Activated T-cell treated with anti-CD3 and anti-CD28 coated beads for 48 hours (primary cell): ENCODE measurements at places on chromosomes 6 and 20.

DNA sequence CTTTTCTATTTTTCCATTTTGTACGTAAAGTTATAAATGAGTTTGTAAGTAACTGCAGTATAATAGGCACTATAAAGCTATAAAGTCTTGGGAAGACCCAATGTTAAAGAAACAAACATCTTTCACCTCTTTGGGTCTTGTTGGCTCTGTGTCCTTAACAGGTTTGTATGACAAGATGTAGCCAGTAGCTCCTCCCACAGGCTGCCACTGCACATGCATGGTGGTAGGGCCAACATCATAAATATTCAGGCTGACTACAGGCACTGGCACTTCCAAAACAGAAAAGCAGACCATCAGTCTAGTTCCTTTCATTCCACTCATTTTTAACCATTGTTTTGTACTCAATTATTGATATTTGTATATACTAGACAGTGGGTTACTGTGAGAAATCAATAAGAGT, 59.9 kb downstream of the COL12A1 start:
- DNase-seq = no peak

- DNase-seq = no peak
Observed at GRCh38 chr6:84228198-84228543, 728 bp upstream of the CEP162 start.

- DNase-seq = no peak
Observed at GRCh38 chr6:169824848-169825557, 73.6 kb downstream of the ERMARD start.

DNA sequence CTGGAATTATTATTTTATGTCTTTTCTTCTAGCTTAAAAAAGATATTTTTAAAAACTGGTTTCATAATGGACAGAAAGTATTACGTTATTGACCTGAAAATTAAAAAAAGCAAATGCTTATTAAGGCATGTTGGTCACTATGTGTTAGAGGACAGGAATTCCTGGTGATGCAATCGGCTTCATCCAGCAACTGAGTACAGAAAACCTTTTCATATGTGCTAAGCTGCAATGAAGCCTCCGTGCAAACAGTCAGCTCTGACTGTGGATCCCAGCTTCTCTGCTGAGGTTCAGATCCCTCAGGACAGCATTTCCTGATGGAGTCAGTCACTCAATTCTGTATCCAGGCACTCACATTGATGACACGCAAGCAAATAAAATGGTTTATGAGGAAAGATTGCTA, 22.7 kb upstream of the BMP2 start:
- no peak for DNase-seq

DNA sequence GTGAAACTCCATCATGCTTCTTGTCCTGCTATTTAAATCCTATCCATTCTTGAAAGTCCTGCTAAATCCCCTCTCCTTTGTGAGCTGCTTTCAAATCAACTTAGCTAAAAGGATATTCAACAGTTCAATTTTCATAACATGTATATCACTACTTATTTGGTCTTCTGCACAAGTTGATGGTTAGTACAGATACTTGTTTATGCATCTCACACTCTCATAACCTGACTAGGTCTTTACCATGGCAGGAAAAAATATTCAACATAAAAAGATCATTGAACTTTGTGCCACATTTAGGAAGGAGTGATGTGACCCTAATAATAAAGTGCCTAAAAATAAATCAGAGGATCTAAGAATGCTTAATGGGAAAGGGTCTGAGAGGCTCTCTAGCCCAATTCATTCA, 148.2 kb downstream of the RALGAPA2 start:
- DNase-seq = no peak

- no peak for DNase-seq
Observed at GRCh38 chr20:48795732-48796131, 32.1 kb downstream of the PREX1 start.

GRCh38 chr6:80543151-80543550, 436.7 kb downstream of the BCKDHB start:
- DNase-seq = no peak

GRCh38 chr20:8969146-8969583, 99.7 kb upstream of the PLCB4 start:
- no peak for DNase-seq

- no peak for DNase-seq
Observed at GRCh38 chr6:83792846-83793245, 60.3 kb upstream of the RIPPLY2 start.

DNA sequence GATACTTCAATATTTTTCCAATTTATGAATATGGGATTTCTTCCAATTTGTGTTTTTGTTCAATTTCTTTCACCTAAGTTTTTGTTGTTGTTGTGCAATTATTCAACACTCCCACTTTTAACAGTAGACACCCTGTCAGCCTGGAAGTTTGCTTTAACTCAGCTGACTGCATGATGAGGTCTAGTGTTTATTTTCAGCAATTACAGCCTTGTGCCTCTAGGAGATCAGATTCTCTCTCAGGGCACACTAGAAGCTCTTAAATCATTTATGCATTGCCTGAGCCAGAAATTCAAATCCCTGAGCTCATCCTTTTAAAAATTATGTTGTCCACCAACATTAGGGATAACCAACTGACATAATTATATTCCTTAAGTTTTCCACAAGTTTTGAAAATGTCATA, 85.7 kb downstream of the MRAP2 start:
- no peak for DNase-seq

DNA sequence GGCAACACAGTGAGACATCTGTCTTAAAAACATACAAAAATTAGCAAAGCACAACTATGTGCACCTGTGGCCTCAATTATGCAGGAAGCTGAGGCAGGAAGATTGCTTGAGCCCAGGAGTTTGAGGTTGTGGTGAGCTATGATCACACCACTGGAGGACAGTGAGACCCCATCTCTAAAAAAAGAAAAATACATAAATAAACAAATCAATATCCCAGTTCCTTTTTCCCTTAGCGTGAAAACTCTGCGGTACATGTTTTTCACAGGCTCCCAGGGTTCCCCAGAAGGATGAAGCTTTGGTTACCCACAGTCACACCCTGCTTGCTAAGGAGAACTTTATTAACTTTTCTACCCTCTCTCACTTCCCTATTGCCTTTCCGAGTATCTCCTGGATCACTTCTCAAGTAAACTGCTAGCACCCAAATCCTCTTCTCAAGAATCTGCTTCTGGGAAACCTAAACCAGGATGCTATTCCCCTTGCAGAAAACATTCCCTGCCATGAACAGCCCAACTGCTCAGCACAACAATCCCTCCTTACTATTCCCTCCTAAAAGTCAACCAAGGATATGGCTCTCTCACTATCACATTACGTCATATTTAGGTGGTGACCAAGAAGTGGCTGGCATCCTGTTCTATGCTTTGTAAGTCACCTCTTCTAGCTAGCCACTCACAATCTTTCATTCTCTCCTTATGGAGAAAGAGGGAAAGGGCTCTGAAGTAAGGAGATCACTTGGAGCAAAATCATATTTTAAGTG, 122.4 kb downstream of the IPCEF1 start:
- no peak for DNase-seq

DNA sequence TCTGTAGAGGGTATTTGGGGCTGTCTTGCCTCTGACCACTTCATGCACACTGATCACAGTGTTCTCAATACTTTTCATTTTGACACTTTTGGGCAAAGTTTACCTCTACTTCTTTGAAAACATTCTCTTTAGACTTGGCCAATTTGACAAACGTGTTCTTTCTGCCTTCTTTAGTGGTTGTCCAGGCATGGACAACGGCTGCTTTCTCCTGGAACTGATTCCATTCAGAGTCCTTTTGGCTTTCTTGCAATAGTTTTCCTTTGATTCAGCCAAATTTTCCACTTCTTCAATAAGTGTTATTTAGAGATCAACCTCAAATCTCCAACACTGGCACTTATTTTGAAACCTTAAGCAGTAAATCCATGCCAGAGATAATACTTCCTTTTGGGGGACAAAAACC, 6.7 kb upstream of the CST9 start:
- DNase-seq = no peak

DNA sequence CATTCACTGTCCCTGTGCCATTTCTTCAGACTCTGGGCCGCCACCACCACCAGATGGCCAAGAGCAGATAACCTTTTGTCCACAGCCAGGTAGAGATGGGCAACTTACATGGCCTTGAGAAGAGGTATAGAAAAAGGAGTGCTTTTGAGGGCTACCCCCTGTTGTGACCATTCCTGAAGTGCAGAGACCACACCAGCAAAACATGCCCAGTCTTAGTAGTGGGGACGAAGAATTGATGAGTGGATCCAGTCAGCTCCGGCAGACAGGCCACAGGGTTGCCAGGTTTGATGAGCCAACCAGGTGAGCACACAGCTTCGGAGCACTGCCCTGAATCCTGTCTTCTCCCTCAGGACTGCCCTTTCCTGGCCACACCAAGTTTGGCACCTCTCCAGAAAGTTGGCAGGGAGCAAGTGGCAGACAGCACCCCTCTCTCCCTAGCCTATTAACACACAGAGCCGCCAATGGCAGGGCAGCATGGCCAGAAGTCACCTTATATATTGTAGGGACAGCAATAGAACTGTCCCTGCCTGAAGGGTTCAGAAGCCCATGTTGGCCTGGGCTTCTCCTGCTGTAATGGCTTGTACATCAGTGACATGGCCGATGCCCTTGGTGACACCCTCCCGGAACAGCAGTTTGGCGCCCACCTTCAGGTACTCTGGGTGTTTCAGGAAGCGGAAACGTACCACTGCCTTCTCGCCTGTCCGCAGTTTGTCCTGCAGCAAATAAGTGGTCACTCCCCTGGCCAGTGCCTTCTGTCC, 7.8 kb downstream of the GTPBP2 start:
- DNase-seq = no peak

DNA sequence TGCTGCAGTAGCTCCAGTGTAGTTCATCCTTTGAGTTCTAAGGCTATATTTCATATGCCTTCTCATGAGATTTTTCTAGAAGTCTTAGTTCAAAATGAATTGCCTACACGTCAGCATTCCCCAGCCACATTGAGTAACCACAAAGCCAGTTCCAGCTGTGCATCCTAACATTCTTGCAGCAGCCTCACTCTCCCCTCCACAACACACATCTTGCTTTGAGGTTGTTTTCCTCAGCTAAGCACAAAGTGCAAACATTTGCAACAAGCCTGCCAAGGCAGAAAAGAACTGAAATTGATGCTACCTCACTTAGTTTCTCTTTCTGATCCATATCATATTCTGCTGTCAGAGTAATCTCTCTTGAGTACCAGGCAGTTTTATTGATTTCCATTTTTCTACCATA, 160.7 kb upstream of the KCNQ5 start:
- DNase-seq = no peak

GRCh38 chr6:72746276-72746675, 124.4 kb downstream of the KCNQ5 start:
- no peak for DNase-seq

GRCh38 chr6:109894181-109894580, 83.9 kb upstream of the GPR6 start:
- DNase-seq = no peak

GRCh38 chr6:36758516-36759147, 61.0 kb downstream of the RAB44 start:
- DNase-seq = no peak

DNA sequence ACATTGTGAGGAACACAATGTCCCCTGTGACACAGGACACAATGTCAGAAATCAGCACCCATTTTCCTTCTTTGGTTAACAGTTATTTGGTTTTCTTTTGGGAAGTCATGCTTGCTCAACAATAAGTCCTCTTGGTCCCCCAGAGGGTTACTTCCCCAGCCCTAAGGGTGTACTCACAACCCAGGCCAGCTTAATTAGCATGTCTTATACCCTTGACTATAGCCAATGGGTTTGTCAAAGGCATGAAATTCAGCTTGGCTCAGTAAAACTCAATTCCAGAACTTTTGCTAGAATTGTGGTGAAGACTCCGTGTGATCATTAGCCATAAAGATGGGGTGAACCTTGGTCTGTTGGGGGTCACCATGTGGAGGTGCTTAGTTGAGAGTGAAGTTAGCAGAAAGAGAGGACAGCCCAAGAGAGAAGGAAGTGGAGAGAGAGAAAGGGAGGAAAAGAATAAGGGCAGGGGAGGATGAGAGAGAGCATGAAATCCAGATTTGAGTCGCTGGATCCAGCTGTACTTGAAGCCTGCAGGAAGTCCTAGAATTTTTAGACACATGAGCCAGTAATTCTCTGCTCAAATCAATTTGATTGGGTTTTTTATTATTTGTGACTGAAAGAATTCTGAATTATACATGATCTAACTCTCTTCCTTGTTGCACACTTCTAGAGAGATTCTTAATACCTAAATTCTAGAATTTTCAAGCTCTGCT, 321.3 kb upstream of the JAG1 start:
- no peak for DNase-seq

GRCh38 chr6:84268781-84269180, 41.3 kb upstream of the CEP162 start:
- DNase-seq = no peak

- no peak for DNase-seq
Observed at GRCh38 chr6:151387175-151387970, 4.0 kb downstream of the ZBTB2 start.

GRCh38 chr20:44839481-44839880, 29.1 kb upstream of the RIMS4 start:
- DNase-seq = no peak

GRCh38 chr6:53095716-53096115, 30.5 kb downstream of the FBXO9 start:
- DNase-seq = no peak

GRCh38 chr6:1986454-1987243, 258.8 kb downstream of the GMDS start:
- DNase-seq = no peak

DNA sequence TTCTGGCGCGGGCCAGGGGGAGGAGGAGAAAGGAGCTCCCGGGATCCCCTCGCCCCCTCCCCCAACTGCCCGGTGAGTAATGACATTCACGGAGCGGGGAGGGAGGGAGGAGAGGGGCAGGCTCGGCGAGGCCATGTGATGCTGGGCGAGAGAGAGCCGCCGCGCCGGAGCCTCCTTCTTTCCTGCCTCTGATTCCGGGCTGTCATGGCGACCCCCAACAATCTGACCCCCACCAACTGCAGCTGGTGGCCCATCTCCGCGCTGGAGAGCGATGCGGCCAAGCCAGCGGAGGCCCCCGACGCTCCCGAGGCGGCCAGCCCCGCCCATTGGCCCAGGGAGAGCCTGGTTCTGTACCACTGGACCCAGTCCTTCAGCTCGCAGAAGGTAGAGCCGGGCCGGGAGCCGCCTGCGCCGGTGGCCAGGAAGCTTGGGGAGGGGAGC, at the start of gene GDAP1L1:
Gene GDAP1L1, plus strand, starts transcription at position 178 of the 441 bp plus-strand sequence. Its CDS starts 27 bp downstream, at position 205.
- no peak for DNase-seq

DNA sequence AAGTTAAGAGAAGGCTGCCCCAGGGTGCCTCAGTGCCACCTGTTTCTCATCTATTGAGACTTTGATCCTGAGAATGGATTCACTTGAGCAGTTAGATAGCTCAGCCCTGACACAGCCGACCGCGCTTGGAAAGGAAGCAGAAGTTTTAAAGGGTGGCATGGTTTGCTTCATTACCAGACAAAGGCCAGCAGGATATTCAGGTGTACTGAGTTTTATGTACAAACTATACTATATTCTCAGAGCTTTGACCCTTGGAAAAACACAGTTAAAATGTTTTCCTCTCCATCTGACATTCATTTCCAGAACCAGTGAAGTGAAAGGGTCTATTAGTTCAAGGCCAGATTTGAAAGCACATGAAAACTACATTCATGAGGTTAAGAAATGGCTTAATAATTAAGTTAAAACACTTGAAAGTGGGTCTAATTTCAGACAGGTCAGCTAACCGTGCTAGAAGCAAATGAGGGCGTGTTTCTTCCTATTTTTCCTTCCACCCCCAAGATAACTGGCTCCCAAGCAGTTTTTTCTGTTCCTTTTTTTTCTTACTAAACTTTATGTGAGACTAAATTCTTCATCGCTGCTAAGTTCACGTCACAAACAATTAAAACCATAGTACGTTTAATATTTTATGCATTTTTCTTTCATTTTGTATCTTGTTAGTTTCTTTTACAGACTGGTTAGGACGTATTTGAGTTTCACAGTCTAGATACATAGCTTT, 385.3 kb upstream of the SOX4 start:
- DNase-seq = no peak
